ENCODE measurements at places on chromosomes 11 and 22.

- peak; percentile 6 for DNase-seq
Observed at GRCh38 chr22:44399906-44400762, 87.4 kb upstream of the SHISAL1 start.

DNA sequence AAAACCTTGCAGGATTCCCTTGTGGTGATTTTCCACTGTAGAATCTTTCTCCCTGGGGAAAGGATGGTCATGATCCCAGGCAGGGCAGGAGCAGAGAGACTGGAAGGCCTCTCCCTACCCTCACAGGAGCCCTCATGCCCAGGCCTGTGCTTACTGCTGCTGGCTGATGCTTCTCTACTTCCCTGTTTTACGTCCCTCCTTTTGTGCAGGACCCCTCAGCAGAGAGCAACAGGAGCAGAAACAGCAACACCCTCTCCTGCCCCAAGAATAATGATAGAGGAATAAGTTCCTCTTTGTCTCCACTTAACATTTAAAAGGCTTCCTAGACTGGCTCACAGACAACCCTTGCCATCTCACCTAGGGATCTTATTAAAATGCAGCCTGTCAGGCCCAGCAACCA is 3.6 kb downstream of the ISX start:
- no peak for DNase-seq

DNA sequence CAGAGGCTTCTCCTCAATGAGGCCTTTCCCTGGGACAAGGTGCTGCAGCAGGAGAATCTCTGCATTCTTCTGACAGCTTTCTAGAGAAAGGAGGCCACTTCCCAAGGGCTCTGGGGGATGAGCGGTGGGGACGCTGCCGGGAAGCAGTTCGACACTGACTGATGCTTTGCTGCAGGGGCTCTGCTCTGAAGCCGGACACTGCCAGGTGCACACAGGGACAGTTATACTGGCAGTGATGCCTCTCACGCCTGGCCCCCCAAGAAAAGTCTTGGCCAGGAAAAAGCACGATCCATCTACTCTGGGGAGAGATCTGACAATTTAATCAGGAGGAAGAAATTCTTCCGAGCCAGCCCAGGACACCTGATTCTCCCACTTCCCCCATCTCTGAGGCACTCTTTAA is 456.9 kb downstream of the OPCML start:
- DNase-seq = no peak

- DNase-seq = no peak
Observed at GRCh38 chr11:134642206-134642605, 230.2 kb upstream of the B3GAT1 start.

GRCh38 chr11:122796128-122796717 is 42.1 kb upstream of the CRTAM start:
- DNase-seq = peak; percentile 76

- no peak for DNase-seq
Observed at GRCh38 chr22:28029201-28029948, 110.3 kb upstream of the PITPNB start.
